Activated T-cell treated with anti-CD3 and anti-CD28 coated beads, Interleukin-2, amount 50 U/mL, for 24 hours (primary cell): ENCODE measurements at places on chromosomes 3 and 15.

- H3K4me3 ChIP-seq, result no peak overlapping the region
- DNase-seq, result no peak
- no peaks in the 10 kb centered on the region for H3K27me3 ChIP-seq
- no peaks in the 10 kb centered on the region for H3K4me1 ChIP-seq
- no peak overlapping the region for H3K27ac ChIP-seq
Measured at GRCh38 chr3:74469713-74470112, 144.7 kb downstream of the CNTN3 start.

- H3K4me3 ChIP-seq, result no peak overlapping the region
- H3K4me1 ChIP-seq, result no peaks in the 10 kb centered on the region
- H3K27ac ChIP-seq, result peak overlapping the region; percentile 66
- no peaks in the 10 kb centered on the region for H3K27me3 ChIP-seq
Measured at GRCh38 chr3:141928631-141929270, 52.3 kb downstream of the ATP1B3 start.

- H3K27me3 ChIP-seq, result peaks cover 10% of the 10 kb centered on the region
- H3K4me1 ChIP-seq, result no peaks in the 10 kb centered on the region
- no peaks in the 10 kb centered on the region for H3K36me3 ChIP-seq
- DNase-seq, result no peak
- H3K27ac ChIP-seq, result no peak overlapping the region
Measured at GRCh38 chr3:153906366-153906765, 214.8 kb upstream of the ARHGEF26 start.

DNA sequence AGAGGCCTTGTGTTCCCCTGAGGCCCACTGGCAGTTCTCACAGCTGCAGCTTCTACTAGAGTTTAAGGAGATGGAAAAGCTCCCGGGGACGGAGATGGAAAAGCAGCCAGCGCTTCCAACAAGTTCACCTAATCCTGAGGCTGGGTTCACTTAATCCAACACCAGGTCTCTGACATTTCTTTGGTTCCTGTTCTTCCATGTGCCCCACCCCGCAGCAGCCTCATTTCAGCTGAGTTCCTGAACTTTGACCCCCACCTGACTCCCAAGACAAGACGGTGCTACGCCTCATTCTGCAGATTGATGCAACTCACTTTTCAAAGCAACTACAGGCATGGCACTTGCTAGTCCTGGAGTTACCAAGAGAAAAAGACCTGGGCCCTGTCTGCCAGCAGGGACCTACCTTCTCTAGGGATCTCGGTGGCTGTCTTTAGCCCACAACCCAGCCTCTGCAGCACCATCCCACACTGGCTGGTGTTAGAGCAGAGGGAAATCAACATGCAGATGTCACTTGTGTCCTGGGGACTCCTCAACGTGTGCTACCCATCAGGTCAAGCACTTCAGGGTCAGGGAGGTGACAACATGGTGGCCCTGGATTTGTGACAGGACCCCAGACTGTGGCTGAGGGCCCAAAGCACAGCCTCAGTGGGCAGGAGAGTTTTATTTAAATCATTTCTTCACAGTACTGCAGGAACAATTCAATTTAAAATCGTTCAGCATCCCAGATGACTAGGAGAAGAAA, 406.1 kb downstream of the VPS13C start:
- DNase-seq, result no peak
- no peaks in the 10 kb centered on the region for H3K4me1 ChIP-seq
- H3K27ac ChIP-seq, result no peak overlapping the region
- no peaks in the 10 kb centered on the region for H3K36me3 ChIP-seq
- peaks cover 22% of the 10 kb centered on the region for H3K27me3 ChIP-seq

- no peaks in the 10 kb centered on the region for H3K27me3 ChIP-seq
- H3K4me1 ChIP-seq, result peaks cover 52% of the 10 kb centered on the region
- peak within 1 kb of the TSS; percentile 95 for H3K4me3 ChIP-seq
- H3K36me3 ChIP-seq, result peaks cover 89% of the 10 kb centered on the region
- peak within 1 kb of the TSS; percentile 99 for H3K27ac ChIP-seq
Measured at GRCh38 chr3:121660356-121661171, at the start of gene HCLS1. Gene HCLS1, minus strand, starts transcription at chr3:121660903. Its CDS starts 2,556 bp downstream, at chr3:121658347.

DNA sequence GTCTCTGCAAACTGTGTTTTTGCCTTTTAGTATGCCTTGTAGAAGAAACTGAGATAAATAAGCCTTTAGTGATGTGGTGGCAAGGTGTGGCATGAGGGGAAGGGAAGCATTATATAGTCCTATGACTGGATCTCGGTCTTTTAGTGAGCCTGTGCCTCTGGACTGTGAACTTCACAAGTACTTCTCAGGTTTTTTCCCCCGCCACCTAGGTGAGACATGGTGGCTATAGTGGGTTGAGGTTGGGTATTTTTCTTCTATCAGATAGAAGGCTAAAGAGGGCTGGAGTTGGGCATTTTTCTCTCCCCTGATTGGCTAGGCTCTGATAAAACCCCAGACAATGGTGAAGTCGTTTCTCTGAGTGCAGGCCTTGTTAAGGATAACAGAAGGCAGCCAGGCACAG, 38.7 kb upstream of the ZFAND6 start:
- no peak for DNase-seq
- H3K27me3 ChIP-seq, result peaks cover 8% of the 10 kb centered on the region
- H3K36me3 ChIP-seq, result no peaks in the 10 kb centered on the region

DNA sequence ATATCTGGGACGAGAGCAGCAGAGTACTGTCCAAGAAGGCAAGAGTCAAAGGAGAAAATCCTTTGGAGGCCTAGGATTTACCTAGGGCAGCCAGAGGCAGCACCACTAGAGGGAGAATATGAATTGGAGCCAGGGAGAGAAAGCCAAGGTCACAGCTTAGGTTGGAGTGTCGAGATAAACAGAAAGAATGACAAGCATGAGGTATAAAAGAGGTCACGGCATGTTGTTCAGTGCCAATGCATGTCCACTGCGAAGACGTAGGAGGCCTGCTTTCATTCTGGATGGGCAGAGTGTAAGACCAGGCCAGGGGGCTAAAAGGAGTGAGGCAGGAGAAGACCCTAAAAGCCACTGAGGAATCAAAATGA, 47.2 kb downstream of the THBS1 start:
- H3K4me3 ChIP-seq, result no peak overlapping the region
- H3K27me3 ChIP-seq, result no peaks in the 10 kb centered on the region
- H3K4me1 ChIP-seq, result peaks cover 83% of the 10 kb centered on the region
- no peak for DNase-seq

GRCh38 chr3:162780313-162780712, 1283.7 kb downstream of the OTOL1 start:
- no peak overlapping the region for H3K4me3 ChIP-seq
- no peaks in the 10 kb centered on the region for H3K4me1 ChIP-seq
- H3K36me3 ChIP-seq, result no peaks in the 10 kb centered on the region
- no peaks in the 10 kb centered on the region for H3K27me3 ChIP-seq
- DNase-seq, result no peak

- peaks cover 54% of the 10 kb centered on the region for H3K4me1 ChIP-seq
- H3K27me3 ChIP-seq, result peaks cover 80% of the 10 kb centered on the region
- peak overlapping the region; percentile 38 for H3K4me3 ChIP-seq
- H3K36me3 ChIP-seq, result no peaks in the 10 kb centered on the region
Measured at GRCh38 chr15:67828278-67828968, 3.1 kb downstream of the SKOR1 start.

- DNase-seq, result no peak
- H3K4me3 ChIP-seq, result no peak overlapping the region
- no peak overlapping the region for H3K27ac ChIP-seq
Measured at GRCh38 chr3:174700736-174701135, 158.4 kb upstream of the NAALADL2 start.

- peak overlapping the region; percentile 42 for H3K27ac ChIP-seq
- H3K27me3 ChIP-seq, result no peaks in the 10 kb centered on the region
- H3K36me3 ChIP-seq, result peaks cover 18% of the 10 kb centered on the region
Measured at GRCh38 chr3:5162102-5162501, 25.4 kb upstream of the EDEM1 start.

GRCh38 chr3:173395073-173395411, 2.5 kb upstream of the NLGN1 start:
- H3K4me3 ChIP-seq, result peak overlapping the region; percentile 75
- H3K27me3 ChIP-seq, result peaks cover 68% of the 10 kb centered on the region
- H3K36me3 ChIP-seq, result no peaks in the 10 kb centered on the region

DNA sequence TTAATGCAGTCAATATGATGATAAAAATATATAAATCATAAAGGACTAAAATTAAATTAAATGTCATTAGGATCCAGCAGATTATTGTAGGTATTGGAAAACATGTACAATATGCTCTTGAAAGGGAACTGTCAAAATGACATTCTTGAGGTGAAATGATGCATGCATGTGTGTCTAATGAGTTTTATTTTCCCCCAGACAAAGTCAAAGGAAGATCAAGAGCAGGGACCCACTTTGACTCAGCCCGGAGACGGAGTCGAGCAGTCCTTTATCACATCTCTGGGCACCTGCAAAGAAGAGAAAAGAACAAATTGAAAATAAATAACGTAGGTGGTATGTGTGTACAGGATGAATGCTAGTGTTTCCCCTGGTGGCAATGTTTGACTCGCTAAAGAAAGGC, 194.1 kb downstream of the KCNH8 start:
- no peaks in the 10 kb centered on the region for H3K4me1 ChIP-seq
- H3K36me3 ChIP-seq, result no peaks in the 10 kb centered on the region
- no peaks in the 10 kb centered on the region for H3K27me3 ChIP-seq
- no peak overlapping the region for H3K27ac ChIP-seq

- no peaks in the 10 kb centered on the region for H3K36me3 ChIP-seq
- H3K4me3 ChIP-seq, result no peak overlapping the region
- no peaks in the 10 kb centered on the region for H3K4me1 ChIP-seq
- H3K27ac ChIP-seq, result no peak overlapping the region
Measured at GRCh38 chr3:12265508-12265907, 23.4 kb upstream of the PPARG start.

DNA sequence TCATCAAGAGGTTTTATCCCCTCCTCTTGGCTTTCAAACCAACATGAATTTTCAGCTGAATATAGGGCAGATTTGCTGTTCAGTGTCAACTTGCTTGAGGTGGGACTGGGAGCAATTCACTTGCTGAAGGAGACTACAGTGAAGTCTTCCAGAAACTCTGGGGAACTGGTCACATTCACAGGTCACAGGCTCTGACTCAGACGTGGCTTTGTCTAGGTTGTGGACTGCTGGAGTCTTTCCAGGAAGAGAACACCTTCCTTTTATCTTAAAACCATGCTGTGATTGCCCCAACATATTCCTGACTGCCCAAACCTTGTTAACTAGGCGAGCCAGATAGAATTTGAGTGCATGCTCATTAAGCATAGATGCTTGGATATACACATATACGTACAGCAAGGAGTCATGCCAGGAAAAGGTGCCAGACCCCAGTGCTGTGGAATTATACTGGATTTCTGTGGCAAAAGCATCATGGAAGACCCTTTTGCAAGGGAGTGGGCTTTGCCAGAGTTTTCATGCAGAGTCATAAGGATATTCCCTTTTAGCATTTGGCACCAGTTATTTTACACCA, 399.1 kb upstream of the TBL1XR1 start:
- DNase-seq, result no peak
- no peak overlapping the region for H3K4me3 ChIP-seq
- peaks cover 82% of the 10 kb centered on the region for H3K4me1 ChIP-seq
- H3K27ac ChIP-seq, result no peak overlapping the region
- no peaks in the 10 kb centered on the region for H3K27me3 ChIP-seq
- H3K36me3 ChIP-seq, result peaks cover 5% of the 10 kb centered on the region

DNA sequence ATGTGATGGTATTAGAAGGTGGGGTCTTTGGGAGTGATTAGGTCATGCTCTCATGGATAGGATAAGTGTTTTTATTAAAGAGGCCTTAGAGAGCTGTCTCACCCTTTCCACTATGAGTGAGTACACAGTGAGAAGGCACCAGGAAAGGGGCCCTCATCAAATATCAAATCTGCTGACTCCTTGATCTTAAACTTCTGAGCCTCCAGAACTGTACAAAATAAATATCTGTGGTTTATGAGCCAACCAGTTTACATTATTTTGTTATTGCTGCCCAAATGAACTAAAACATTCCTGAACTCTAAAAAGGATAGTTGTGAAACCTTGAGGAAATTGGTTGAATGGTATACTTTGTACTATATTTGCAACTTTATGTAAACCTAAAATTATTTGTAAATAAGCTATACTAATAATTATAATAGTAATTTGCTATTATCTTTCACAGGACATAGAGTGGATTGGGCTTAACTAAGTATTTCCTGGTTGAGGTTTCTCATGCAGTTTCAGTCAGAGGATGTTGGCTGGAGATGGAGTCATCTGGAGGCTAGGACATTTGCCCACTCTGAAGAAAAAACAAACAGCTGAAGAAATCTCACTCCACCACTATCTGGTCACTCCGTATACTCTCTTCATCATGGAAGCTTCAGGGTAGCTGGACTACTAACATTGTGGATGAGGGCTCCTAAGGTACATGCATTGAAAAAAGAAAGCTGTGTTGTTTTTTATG, 1068.6 kb upstream of the CADM2 start:
- no peaks in the 10 kb centered on the region for H3K36me3 ChIP-seq
- no peak overlapping the region for H3K27ac ChIP-seq
- H3K4me3 ChIP-seq, result no peak overlapping the region
- H3K4me1 ChIP-seq, result no peaks in the 10 kb centered on the region
- DNase-seq, result no peak

DNA sequence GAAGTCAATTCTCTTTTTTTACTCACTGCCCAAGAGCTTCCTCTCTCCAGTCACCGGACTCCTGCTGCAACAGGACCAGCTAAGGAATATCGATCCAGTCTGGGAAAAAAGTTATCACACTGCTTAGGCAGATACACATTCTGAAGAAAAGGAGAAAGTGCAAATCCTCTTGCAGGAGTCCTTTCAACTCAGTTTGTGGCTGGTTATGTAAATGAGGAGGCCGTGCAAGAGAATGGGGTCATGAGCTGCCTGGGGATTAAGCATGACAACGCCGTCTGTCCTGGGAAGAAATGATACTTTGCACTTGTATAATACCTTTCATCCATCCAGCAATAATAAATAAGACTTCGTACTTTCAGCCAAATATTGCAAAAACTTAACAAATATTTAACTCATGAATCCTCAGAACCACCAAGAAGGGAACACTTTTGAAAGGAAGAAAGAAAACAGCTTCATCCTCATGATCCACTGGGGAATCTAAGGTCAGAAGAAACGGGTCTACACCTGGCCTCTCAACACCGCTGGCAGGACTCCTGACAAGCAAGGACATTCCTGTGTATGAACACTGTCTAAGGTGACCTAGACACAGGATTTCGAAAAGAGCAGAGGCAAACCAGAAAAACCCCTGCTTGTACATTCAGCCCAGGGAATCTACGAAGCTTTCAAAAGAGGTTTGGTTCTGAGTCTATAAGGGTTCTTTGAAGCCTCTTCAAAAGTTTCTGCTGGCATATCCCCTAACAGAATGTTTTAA, 13.1 kb upstream of the WWTR1 start:
- no peak overlapping the region for H3K4me3 ChIP-seq
- H3K4me1 ChIP-seq, result peaks cover 5% of the 10 kb centered on the region
- no peak overlapping the region for H3K27ac ChIP-seq
- peaks cover 23% of the 10 kb centered on the region for H3K27me3 ChIP-seq
- DNase-seq, result no peak

DNA sequence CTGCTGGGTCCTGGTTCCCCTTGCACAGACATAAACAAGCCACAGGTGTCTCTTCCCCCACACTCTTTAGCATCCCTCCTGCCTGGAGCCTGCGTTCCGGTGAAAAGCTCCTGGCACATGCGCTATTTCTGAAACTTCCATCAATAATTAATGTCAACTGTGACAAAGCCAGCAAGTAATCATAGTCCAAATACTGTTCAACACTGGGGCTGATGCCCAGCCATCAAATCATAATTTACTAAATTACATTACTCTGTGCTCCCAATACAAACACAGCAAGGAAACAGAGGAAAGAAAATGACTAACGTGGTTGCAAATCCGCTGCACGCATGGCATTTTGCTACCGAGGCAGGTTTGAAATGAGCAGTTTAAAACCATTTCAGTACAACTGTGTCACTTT, 294.7 kb downstream of the ERC2 start:
- H3K27ac ChIP-seq, result no peak overlapping the region
- no peaks in the 10 kb centered on the region for H3K4me1 ChIP-seq
- no peak overlapping the region for H3K4me3 ChIP-seq
- DNase-seq, result no peak
- H3K36me3 ChIP-seq, result no peaks in the 10 kb centered on the region
